A549 treated with DMSO at 1 μM for 4 hours (cell line): ENCODE measurements at places on chromosomes 7 and 10. TPM values are rescaled to one million over a fixed set of nuclear protein-coding genes. Genes with fewer than 3 reads are reported as not detected.

TEX36 gene
- total RNA-seq = not detected in 5 replicates

SP8 gene
- total RNA-seq = not detected in 5 replicates

BRI3 gene
- total RNA-seq = 104 to 168 TPM (median 157 TPM) in 5 replicates

KLLN gene
- 0.52 to 0.66 TPM (median 0.64 TPM) in 5 replicates for total RNA-seq

CFTR gene
- 0.31 TPM in 1 of 5 replicates, not detected in the others for total RNA-seq

RHBDD2 gene
- total RNA-seq = 78.1 to 97.0 TPM (median 90.1 TPM) in 5 replicates

ABCA13 gene
- 0.01 to 0.07 TPM (median 0.05 TPM) in 4 of 5 replicates, not detected in the other for total RNA-seq

CASTOR2 gene
- total RNA-seq = 1.8 to 3.8 TPM (median 2.7 TPM) in 5 replicates

EGFR gene
- total RNA-seq = 105 to 158 TPM (median 140 TPM) in 5 replicates

WNT8B gene
- 0.07 TPM in 1 of 5 replicates, not detected in the others for total RNA-seq
